ENCODE measurements at places on chromosomes 2 and 18.

GRCh38 chr2:214412679-214413078 is 1.8 kb downstream of the VWC2L start:
- no peak for DNase-seq

DNA sequence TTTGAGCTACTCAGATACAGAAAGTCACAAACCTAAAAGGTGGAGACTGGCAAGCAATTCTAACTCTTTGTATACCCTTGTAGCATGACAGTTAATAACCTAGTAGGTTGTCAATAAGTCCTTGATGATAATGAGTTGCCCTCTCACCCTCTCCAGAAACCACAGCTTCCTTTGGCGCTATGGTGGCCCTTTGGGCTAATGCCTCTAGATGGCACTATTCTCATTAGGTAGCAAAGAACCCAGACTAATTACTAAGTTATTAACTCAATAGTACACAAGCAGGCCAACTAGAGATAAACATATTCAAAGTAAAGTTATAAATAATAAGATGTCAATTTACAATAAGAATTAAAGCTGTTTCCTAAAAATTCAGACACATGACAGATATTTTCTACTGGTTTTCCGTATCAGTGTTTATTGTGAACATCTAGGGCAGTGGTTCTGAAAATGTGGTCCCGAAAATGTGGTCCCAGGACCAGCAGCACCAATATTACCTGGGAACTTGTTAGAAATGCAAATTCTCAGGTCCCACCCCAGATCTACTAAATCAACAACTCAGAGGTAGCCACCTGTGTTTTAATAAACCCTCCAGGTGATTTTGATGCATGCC is 41.1 kb downstream of the LDAH start:
- DNase-seq = no peak

- DNase-seq = no peak
Observed at GRCh38 chr2:240184656-240185055, 44.2 kb upstream of the OTOS start.

- DNase-seq = no peak
Observed at GRCh38 chr2:7950035-7950612, 731.7 kb upstream of the ID2 start.

DNA sequence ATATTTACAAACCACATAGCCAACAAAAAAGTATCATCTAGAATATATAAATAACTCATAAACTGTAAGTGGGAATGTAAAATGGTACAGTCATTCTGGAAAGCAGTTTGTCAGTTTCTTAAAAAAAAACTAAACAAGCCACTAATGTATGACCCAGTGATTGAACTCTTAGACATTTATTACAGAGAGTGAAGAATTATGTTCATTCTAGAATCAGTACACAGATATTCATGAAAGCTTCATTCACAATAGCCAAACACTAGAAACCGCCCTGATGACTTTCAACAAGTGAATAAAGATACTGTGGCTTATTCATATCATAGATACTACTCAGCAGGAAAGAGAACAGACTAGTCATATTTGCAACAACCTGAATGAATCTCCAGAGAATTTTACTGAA is 1541.5 kb downstream of the LRP1B start:
- no peak for DNase-seq

DNA sequence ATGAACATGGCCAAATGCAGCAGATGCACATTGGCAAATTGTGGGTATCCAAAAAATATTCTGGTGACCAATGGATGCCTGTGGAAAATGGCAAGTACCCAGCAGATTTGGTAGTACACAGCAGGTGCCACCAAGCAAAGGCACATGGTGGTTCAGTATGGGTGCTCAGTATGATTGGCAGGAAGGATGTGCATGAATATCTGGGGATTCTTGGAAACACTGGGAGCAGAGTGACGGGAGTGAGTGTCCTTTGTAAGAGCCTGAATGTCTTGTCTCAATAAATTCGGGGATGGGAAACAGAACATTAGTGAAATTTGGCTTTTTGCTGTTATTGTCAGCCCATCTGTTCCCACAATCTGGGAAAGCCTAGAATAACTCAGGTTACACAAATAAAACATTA is 36.8 kb upstream of the ACADL start:
- no peak for DNase-seq

DNA sequence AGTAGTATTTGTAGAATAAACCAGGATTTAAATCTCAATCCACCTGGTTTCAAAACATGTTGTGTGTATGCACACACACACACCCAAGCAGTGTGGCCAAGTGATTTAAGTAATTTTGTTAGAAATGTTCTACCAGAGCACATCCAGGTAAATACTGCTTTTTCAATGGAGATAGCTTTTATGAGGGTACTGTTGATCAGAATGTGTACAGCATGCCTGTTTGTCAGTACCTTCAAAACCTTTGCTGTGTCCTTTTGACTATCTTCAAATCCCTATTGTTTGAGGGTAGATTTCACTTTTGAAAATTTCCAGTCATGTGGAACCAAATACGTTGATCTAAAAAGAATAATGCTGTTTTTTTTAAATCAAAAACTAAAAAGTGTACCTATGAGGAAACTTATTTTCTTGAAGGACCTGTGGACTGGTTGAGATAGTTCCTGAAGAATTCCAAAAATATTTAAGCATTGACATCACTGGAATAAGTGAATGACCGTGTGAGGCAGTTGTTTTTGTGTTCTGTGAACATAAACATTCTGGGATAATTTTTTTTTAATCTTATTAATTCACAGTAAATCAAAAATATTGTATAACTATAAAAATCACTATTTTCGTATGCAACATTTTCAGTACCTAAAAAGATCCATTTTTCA is 70.9 kb downstream of the PTRHD1 start:
- no peak for DNase-seq

GRCh38 chr2:136060416-136060815 is 57.5 kb downstream of the CXCR4 start:
- no peak for DNase-seq

- no peak for DNase-seq
Observed at GRCh38 chr2:63614983-63615945, 26.5 kb downstream of the MDH1 start.

- DNase-seq = no peak
Observed at GRCh38 chr18:21656402-21656801, 44.3 kb downstream of the SNRPD1 start.

GRCh38 chr2:170361090-170361936 is 183.4 kb downstream of the MYO3B start:
- DNase-seq = peak; percentile 21

DNA sequence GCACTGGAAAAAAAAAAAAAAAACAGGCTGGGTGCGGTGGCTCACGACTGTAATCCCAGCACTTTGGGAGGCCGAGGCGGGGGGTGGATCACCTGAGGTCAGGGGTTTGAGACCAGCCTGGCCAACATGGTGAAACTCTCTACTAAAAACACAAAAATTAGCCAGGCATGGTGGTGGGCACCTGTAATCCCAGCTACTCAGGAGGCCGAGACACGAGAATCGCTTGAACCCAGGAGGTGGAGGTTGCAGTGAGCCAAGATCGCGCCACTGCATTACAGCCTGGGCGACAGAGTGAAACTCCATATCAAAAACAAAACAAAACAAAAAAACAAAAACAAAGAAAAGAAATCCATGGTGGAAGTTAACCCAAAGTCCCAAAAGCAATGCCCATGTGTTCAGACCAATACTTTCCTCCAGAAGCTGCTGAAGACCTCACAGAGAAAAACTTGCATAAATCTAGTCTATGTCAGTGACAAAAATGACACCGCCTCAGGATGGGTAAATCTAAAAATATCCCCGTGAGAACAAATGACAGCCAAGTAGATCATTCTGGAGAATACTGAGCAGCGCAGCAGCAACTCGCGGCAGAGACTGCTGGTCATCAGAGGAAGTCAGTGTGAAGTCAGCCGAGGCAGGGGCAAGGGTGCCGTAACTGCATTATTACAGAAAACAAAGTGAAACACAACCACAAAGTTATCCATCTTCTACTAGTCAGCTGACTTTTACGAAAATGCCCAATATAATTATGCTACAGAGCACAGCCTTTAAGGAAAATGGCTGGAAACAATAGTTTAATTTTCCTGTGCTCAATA is 41.0 kb downstream of the LPIN2 start:
- DNase-seq = no peak

GRCh38 chr2:235500110-235500760 is 6.4 kb downstream of the AGAP1 start:
- DNase-seq = no peak

GRCh38 chr2:209046163-209046562 is 377.7 kb upstream of the MAP2 start:
- DNase-seq = no peak

DNA sequence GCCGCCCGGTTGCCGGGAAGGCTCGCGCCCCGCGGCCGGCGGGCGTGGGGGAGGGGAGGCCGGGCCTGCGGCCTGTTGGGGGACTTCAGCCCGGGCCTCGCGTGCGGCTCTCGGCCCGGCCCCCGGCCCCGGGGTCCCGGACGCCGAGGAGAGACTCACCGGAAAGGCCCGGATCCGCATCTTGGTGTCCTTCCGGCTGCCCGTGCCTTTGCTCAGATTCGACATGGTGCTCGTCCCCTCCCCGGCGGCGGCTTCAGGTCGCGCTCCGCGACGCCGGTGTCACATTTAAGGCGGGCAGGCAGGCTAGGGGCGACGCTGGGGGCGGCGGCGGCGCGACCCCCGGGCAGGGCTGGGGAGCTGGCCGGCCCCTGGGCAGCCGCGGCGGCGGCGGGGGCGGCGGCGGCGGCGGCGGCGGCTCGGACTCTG is 365 bp downstream of the CUL3 start:
- peak; percentile 45 for DNase-seq

- DNase-seq = no peak
Observed at GRCh38 chr2:110712737-110713136, 19.6 kb upstream of the ACOXL start.

- no peak for DNase-seq
Observed at GRCh38 chr2:124666976-124667375, 641.9 kb downstream of the CNTNAP5 start.

GRCh38 chr2:189407281-189408209 is 33.7 kb upstream of the WDR75 start:
- DNase-seq = no peak

DNA sequence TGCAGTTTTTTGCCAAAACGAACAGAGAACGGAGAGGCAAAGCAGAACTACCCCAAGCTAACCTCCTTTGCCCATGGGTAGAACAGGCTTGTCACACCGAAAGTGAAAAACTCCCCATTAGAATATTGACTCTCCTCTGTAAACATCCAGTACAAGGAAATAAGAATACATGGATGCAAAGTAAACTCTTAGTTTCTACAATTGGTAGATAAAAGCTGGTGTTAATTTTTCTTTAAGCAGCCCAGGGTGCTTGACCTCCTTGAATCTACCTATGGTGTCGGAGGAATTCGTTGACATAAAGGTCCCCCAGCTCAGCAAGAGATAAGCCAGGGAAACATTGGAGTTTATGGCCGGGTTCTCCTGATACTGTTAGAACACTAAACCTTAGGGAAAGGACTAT is 48.4 kb upstream of the DSG1 start:
- DNase-seq = no peak

DNA sequence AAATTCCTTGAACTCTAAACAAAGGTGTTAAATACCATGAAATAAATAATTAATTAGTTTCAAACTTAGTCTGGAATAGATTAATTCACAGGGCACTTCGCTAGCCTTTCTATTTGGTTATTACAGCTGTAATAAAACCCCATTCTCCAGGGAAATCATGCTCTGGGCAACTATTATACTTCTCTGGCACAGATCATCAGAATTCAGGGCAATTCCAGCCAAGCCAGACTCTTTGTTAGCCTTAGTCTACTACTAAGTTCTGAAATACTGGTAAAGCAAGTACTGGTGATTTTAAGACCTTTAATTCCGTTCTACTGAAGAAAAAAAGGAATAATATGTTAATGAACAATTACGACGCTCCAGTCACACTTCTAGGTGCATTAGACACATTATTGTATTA is 123.4 kb upstream of the PDE1A start:
- no peak for DNase-seq

- DNase-seq = no peak
Observed at GRCh38 chr2:102439065-102439695, 16.2 kb downstream of the IL18RAP start.

DNA sequence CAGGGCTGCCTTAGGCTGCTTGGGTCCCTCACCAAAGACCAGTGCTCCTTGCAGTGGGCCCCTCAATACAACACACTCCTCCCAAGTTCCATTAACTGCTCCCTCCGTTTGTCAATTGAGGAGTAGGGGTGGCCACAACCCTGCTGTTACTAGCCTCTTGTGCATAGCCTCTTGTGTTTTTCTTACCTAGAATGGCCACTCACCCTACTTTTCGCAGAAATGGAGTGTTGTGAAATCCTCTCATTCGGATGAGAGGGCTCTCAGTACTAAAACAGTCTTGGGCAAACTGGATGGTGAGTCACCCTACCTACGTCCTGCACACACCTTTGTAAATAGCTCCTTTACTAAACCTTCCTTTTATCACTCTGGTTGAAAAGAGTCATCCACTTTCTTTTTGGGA is 253.9 kb downstream of the OSR1 start:
- no peak for DNase-seq

- DNase-seq = no peak
Observed at GRCh38 chr2:60554646-60555065, 1.2 kb upstream of the BCL11A start.

GRCh38 chr18:74573053-74573452 is 24.6 kb upstream of the ZNF407 start:
- no peak for DNase-seq

DNA sequence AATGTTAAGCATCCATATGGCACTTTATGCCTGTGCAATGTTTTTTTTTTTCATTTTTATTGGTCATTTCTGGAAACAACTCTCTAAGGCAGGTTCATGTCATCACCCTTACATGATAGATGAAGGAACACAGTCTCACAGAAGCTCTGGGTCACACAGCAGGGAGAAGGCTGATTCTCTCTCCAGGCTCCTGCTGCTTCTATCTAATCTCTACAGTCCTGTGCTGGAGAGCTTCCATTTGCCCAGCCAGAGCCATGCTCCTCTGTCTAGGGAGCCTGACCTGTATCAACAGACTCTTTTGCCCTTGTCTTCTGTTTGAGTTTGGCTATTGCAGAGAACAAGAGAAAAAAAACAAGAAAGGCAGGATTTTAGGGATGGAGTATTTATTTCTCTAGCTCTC is 584.8 kb downstream of the MBD2 start:
- no peak for DNase-seq

GRCh38 chr2:217338306-217338916 is 478.5 kb upstream of the TNP1 start:
- DNase-seq = no peak

- DNase-seq = no peak
Observed at GRCh38 chr2:215921895-215922294, 91.5 kb downstream of the MREG start.
